ENCODE measurements at places on chromosomes 2 and 18.

- no peak for DNase-seq
These were observed 28.3 kb upstream of the CCL20 start for GRCh38 chr2:227785293-227785692.

DNA sequence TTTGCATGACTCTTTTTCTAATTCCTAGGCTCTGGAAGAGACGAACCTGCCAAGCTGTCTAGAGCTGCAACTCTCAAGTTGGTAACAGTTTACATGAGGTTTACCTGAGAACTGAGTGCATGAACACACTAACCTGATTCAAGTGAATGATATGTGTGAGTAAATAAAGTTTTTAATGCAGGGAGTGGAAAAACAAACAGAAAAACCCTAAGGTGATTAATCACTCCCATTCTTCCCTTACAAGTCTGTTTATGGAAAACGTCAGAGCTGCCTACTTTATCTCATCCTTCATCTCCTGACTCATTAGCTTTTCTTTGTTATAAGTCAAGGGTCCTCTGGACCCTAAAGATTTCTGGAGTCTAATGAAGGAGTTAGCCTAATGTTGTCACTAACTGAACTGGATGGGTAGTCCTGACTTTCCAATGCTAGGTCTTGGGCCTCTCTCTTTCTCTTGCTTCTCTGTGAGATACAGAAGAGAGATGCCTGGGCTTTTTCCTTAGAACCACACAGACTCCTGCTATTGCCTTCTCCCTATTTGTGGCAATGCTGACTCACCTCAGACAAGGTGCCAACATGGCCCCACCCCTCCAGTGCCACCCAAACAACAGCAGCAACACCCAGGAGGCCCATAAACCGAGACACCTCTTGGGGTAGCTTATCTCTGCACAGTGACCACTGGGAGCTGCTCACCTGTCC, 952.4 kb downstream of the EPHA4 start:
- DNase-seq: no peak

DNA sequence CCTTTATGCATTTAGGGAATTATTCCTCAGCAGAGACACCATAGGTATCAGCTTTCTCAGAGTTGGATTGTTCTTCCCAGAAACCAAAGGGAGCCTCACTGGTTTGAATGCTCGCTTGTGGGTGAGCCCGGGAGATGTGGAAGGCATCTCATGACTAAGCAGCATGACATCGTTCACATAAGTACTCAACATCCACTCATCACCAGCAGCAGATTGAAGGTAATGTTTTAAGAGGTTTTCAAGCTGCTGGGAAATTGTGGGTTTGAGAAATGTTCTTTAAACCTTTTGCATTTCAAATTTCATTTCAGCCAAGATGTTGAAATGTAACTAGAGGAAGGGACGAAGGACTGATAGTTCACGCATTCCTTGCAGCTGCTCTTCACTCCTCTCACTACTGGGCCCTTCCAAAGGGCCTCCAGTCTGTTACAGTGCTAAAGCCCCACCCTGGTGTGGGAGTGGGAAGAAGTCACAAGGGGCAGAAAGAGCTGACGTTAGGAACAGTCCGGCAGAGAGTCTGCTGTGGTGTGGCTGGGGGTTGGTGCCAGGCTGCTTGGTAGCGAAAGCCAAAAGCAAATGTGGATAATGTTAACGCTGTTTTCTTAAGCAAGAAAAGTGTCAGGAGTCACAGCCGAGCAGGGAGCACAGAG, 324.5 kb upstream of the EPHA4 start:
- no peak for DNase-seq

DNA sequence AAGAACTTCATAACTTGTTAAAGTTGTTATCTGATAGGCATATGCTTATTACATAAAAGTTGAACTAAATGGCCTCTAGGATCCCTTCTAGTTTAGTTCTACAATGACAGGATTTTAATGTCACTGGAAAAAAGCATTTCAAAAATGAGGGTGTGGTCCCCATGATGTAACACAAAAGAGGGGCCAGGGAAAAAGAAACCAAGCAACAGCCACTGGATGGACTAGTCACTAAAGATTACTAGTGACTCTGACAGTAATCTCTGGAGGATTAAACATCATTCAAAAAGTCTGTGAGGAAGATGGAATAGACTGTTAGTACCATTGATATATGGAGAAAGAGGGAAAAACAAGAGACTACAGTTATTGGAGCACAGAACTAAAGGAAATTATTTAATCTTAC, 22.6 kb downstream of the SEPTIN10 start:
- no peak for DNase-seq

DNA sequence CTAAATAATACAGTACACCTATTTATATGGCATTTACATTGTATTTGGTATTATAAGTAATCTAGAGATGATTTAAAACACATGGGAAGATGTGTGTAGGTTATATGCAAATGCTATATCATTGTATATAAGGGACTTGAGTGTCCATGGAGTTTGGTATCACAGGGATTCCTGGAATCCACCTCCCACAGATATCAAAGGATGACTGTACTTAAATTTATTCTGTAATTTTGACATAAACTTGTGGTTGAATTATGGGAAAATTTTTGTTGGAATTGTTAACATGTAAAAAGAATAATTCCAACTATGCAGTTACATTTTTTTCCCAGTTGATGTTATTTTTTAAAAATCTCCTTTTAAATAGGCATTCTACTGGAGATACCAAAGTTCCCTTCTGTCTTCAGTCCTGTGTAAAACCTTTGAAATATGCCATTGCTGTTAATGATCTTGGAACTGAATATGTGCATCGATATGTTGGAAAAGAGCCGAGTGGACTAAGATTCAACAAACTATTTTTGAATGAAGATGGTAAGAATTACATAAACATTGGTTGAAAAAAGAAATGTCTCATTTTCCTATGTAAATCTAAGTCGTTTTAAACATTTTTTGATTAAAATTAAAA, 24.1 kb downstream of the GLS start:
- DNase-seq: no peak

GRCh38 chr2:174052584-174052976, 87.4 kb upstream of the SP3 start:
- no peak for DNase-seq

DNA sequence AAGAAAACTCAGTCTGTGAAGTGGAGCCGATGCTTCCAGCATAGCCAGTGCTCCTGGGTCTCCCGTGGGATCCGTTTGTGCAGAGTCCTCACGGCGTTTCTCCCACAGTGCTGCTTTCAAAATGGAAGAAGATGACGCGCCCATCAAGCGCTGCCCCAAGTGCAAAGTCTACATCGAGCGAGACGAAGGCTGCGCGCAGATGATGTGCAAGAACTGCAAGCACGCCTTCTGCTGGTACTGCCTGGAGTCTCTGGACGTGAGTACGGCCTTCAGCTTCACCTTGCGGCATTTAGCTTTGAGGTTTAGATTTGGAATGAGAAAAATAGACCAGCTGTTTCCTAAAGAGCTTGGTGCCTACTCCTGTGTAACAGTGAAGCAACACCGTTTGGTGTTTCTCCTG, 107.0 kb downstream of the RNF144A start:
- no peak for DNase-seq

- DNase-seq: no peak
These were observed 155.6 kb upstream of the GLI2 start for GRCh38 chr2:120579916-120580685.

GRCh38 chr2:11681722-11682589, 12.0 kb upstream of the NTSR2 start:
- DNase-seq: peak; percentile 46

- no peak for DNase-seq
These were observed 29.1 kb upstream of the ASB18 start for GRCh38 chr2:236293241-236293810.

DNA sequence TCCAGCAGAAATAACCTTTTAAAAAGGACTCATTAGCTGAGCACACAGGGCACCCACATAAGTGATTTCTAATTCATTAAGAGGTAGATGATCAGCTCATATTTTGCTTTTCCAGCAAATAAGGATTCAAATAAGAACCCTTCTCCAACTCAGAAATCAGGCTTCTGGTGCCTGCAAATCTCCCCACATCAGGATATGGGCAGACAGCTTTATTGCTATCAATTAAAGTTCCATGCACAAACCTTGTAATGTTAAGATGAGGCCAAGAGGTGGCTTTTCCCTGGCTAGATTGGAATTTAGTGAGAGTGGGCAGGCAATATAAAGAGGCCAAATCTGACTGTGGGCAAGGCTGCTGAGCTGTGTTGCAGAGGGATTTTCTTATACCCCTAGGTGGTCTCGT, 193.6 kb downstream of the SH3RF3 start:
- no peak for DNase-seq

GRCh38 chr2:12709207-12709522, 7.6 kb upstream of the TRIB2 start:
- peak; percentile 70 for DNase-seq

DNA sequence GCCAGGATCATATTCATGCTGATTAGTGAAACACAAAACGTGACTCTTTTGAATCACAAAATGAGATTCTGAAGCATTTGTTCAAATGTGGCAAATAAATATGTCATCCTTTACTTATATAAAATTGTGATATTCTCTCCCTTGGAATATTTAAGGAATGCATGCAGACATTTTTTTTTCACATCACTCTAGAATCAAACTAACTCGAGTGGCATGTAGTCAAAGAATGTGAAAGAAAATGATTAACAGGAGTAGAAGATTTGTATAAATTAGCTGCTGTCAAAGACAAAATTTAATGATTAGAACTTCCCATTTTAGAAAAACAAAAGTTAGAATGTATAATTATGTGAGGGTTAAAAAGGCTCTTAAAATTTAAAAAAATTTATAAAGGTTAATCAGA, 721.0 kb upstream of the FAM98A start:
- DNase-seq: no peak

DNA sequence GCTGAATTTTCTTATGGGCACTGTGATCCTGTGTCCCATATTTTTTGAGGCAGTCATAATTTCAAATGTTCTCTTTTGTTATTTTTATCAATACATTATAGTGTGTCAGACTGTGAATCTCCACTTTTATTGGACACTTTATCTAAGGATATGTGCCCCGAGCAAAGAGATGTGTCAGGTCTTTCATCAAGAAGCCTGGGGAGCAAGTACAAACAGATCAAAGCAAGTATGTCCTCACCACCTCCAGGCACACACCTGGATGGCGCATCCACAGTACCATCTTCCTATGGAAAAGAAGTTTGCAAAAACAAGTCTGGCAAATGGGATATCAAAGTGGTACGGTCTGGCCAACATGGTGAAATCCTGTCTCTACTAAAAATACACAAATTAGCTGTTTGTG, 81.0 kb upstream of the ZNF236 start:
- no peak for DNase-seq
